ENCODE measurements at places on chromosomes 12 and 14.

DNA sequence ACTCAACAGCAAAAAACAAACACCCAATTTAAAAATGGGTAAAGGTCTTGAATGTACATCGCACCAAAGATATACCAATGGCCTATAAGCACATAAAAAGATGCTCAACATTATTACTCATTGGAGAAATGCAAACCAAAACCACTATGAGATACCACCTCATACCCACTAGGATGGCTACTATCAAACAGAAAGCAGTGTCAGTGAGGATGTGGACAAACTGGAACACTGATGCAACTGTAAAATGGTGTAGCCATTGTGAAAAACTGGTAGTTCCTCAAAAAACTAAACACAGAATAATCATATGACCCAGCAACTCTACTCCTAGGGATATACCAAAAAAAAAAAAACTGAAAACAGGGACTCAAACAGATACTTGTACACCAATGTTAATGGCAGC is 49.3 kb downstream of the CDK17 start:
- DNase-seq, result no peak

GRCh38 chr12:52423661-52424500 is 10.3 kb downstream of the KRT75 start:
- no peak for DNase-seq

DNA sequence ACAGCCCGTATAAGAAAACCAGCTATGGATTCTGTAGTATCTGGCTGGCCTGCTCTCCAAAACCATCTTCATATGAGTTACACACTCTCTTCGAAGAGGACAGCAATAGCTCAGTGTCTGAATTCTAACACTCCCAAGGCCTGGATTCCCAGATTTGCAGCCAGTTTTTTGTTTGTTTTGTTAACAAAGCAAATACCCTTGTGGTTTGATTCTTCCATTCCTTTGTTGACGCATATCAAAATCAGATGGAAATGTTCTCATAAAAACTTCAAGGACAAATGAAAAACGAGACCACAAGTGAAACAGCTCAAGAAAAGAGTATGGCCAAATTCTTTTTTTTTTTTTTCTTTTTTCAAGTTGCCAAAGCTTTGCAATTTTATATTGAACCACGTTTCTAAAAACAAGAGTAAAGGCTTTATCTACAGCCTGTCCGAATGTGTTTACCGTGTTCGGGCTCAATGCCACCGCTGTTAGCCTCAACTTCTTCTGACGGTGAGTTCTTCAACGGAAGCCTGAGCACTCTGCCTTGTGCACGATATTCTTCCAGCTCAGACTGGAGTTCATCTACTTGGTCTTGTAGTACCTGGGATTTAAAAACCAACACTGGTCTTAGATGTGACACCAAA is 67.5 kb downstream of the NIN start:
- DNase-seq, result no peak

DNA sequence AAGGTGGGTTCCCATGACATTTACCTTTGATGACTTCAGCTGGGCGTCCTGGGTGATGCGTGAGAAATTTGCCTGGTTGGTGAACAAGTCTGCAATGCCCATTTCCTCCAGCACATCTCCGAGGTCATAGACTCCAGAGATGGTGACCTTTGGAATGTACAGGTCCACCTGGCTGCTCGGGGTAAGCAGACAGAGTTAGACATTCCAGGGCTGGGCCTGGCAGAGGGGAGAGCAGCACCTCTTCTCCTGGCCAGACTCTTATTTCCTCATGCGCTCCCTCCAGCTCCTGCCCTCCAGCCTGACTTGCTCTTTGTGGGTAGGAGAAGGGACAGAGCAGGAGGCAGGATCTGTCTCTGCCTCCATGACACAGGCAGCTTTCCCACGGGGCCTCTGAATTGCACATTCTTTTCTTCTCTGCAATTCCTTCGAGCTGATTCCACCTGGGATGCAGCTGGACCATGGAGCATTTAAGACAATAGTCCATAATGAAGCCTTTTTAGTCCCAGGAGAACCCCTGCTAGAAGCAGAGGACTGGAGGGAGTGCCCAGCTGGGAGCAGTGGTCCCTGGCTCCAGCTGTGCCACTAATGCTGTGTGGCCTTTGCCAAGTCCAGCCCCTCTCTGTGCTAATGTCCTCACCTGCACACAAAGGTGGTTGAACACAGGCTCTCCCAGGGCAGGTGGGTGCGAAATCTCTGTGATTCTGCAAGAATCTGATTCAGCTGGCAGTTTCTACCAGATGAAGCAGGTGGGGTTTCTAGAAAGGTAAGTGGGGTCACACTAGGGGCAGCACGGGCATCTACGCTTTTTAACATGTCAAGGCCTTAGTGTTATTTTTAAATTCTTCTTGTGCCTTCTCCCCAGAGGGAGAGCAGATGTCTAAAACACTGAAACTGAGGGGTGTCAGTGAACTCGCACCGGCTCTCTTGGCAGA is 13.2 kb upstream of the SERPINA10 start:
- DNase-seq, result no peak

DNA sequence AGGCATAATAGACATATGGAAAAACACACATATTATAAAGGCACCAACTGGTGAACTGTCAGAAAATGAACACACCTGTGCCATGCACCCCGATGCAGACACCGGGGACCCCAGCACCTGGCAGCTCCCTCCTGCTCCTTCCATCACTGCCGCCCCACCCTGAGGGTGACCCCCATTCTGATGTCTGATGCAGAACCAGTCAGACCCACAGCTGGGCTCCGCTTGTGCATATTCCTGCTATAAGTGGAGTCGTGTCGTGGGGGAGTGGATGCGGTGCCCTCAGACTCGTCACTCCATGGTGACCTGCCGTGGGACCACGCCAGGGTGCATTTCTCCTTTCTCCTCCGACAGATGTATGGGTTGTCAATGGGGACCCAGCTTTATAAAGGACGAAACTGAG is 45.7 kb upstream of the MEG3 start:
- DNase-seq, result no peak

- DNase-seq, result no peak
These were observed 21.8 kb downstream of the ADCY6 start for GRCh38 chr12:48767047-48767446.

GRCh38 chr14:39731912-39732311 is 299.7 kb upstream of the FBXO33 start:
- no peak for DNase-seq

- DNase-seq, result no peak
These were observed 2.8 kb downstream of the ZFP36L1 start for GRCh38 chr14:68789821-68790643.

GRCh38 chr12:124160097-124160756 is 134.7 kb upstream of the RFLNA start:
- DNase-seq, result no peak

- DNase-seq, result no peak
These were observed 39.8 kb upstream of the PTGDR start for GRCh38 chr14:52227619-52228222.

- DNase-seq, result no peak
These were observed 4.3 kb downstream of the DEGS2 start for GRCh38 chr14:100155049-100155621.

DNA sequence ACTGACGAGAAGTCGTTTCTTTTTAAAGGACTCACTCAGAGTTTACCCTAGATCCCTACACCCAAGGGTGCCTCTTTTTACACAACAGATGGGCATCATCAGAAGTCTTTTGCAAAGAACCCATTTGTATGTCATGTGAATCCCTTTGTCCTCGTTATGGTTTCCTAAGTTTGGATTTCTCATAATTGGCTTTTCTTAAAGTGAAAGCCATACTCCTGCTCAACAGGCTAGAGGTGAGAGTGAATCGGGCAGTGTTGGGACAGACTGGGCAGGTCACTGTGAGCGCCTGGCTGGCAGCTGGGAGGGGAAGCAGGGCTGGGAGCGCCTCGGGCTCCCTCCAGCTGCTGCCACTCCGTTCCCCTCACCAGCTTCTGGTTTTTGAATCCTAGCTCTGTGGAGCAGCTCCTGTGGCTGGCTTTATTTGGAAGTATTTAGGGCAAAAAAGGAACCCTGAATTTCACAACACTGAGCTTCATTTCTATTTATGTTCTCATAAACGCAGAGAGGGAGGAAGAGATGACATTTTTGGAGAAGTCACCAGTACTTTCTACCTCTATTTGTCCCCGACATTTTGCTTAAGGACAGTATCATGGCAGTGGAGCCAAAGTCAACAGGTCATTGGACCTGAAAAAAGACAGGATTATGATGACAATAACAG is 63.8 kb upstream of the ACTN1 start:
- DNase-seq, result no peak

Data from stimulated activated CD8-positive, alpha-beta memory T cell treated with anti-CD3 and anti-CD28 coated beads, Interleukin-12 subunit alpha, Interleukin-12 subunit beta, amount 100 ng/mL, for 4 hours (primary cell).